ENCODE measurements at places on chromosomes 5 and 9.
A peak's percentile ranks its signal among the peaks of the same experiment; 100 is the strongest.

DNA sequence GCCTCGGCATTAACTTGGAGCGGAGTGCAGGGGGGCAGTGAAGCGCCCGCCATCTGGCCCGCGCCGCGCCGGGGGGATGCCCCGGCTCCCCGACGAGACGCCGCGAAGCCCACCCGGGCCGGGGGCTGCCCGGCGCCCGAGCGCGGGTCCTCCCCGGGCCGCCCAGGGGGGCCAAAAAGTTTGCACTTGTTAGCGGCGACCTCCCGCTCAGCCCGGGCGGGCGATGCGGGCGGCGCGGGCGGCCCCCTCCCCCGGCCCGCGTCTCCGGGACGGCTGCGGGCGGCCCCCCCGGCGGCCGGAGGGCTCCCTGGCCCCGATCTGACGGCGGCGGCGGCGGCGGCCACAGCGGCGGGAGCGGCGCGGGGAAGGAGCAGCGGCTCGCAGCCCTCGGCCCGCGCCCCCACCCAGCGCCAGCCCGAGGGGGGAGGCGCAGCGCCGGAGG, at the start of gene NTNG2:
Gene NTNG2, plus strand, starts transcription at position 316 of the 442 bp plus-strand sequence. CDS start 4,774 bp downstream, outside the sequence.
- DNase-seq = no peak

GRCh38 chr5:71810471-71811195, 91.6 kb downstream of the CARTPT start:
- no peak for DNase-seq

DNA sequence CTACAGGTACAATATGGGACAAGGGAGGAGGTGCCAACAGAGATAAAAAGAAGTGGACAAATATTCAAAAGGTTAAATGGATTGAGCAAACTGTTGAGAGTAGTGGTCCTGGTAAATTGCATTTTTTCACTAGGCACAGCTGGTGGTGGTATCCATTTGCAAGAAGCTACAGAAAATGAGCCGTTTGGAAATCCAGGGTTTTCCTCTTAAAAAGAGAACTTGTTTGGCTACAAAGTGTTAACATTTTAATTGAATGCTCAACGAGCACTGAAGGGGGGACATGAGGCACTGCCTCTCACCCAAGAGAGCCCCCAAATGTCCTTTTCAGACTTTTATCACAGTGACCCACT, 491 bp upstream of the ZCCHC9 start:
- no peak for DNase-seq

- no peak for DNase-seq
Measured at GRCh38 chr5:4703931-4704458, 436.1 kb upstream of the ADAMTS16 start.

GRCh38 chr9:112582371-112583262, 96.0 kb downstream of the KIAA1958 start:
- no peak for DNase-seq

DNA sequence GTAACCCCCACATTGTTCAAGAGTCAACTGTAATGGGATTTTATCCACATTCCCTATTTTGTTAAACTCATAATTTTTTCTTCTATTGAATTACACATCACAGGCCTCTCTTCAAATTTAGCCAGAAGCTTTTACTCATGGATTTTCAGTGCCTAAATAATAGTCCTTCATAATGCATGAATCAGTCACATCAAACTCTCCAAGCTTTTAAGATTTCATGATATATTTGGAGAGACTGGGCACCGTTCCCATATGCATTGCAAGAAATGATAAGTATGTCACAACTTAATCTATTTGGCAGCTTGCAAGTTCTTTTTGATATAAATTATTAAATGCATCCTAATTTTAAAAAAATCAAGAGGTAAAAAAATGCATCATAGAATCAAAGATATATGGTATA, 465.9 kb downstream of the DMAC1 start:
- DNase-seq = no peak

DNA sequence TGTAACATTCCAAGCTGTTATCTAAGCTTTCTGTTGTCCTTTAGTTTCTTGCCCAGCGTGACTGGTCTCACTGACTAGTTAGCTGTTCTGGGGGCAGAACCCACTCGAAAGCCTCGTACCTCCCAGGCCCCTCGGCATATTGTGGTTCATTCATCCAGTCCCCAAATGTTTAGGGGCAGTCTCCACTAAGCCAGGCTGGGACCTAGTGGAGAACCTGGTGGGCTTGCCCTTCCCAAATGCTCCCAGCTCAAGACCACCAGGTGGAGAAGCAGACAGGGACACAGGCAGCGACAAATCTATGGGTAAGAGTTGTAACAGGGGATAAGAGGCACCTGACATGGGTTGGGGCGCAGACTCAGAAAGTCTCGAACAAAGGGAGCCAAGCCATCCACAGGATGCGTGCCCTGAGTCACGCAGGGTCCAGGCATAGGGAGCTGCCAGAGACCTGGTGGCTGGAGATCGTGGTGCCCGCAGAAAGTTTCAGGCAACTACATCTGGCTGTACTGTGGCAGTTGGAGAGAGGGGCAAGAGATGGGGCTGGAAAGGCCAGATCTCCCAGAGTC, 851 bp upstream of the EEIG1 start:
- no peak for DNase-seq

- no peak for DNase-seq
Measured at GRCh38 chr5:68467794-68468193, 252.2 kb downstream of the PIK3R1 start.

DNA sequence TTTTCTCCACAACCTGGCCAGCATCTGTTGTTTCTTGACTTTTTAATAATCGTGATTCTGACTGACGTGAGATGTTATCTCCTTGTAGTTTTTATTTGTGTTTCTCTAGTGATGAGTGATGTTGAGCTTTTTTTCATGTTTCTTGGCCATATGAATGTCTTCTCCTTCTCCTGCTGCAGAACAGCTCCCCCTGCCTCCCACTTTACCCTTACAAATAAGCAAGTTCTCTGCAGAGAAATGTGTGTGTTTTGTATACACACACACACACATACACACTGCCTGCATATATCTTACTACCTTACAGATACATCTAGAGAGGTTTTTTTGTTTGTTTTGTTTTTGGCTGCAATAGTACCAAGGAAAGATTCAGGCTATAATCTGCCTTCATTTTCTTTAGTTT, 88.7 kb upstream of the PHF24 start:
- peak; percentile 6 for DNase-seq

- DNase-seq = no peak
Measured at GRCh38 chr5:173247510-173247909, 12.5 kb upstream of the NKX2-5 start.

GRCh38 chr9:95032580-95033341, 284.7 kb downstream of the FANCC start:
- peak; percentile 35 for DNase-seq

DNA sequence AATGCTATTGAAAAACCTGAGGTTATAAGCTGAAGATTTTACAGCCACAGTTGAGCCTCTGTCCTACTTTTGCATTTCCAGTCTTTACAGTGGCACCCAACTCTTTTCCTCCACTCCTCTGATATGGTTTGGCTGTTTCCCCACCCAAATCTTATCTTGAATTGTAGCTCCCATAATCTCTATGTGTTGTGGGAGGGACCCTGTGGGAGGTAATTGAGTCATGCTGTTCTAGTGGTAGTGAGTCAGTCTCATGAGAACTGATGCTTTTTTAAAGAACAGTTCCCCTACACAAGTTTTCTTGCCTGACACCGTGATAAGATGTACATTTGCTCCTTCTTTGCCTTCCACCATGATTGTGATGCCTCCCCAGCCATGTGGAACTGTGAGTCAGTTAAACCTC, 646.1 kb upstream of the SEMA6A start:
- DNase-seq = no peak

DNA sequence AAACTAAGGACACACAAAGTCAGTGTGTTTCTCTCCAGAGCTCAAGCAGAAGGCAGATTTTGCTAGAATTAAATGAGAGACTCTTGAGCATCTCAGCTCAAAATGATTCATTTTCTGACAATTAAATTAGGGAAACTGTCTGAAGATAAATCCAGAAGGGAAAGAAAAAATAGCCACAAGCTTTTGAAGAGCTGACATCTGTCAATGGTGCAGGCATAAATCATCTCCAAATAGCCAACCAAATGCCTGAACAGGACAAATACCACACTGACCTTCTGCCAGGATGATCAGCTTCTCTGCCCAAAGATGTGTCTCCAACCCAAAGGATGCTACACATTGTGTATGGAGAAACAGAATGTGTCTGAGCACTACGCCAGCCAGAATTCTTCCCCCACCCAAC, 199.3 kb downstream of the CTNND2 start:
- no peak for DNase-seq

DNA sequence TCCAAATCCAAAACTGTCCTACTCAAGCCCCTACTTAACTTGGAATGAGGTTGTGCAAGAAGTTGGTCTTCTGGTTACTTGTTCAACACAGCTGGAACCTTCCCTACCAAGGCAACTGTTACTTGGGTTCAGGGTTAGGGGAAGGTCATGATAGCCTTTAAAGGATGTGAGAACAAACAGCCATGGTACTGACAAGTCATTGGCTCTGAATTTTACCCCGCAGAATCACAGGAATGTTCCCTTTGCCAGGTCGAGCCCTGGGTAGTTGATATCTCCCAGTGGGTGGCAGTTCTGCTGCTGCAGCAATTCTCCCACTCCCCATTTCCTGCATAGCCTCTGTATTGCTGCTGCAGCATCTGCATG, 396.1 kb upstream of the MPDZ start:
- DNase-seq = no peak

DNA sequence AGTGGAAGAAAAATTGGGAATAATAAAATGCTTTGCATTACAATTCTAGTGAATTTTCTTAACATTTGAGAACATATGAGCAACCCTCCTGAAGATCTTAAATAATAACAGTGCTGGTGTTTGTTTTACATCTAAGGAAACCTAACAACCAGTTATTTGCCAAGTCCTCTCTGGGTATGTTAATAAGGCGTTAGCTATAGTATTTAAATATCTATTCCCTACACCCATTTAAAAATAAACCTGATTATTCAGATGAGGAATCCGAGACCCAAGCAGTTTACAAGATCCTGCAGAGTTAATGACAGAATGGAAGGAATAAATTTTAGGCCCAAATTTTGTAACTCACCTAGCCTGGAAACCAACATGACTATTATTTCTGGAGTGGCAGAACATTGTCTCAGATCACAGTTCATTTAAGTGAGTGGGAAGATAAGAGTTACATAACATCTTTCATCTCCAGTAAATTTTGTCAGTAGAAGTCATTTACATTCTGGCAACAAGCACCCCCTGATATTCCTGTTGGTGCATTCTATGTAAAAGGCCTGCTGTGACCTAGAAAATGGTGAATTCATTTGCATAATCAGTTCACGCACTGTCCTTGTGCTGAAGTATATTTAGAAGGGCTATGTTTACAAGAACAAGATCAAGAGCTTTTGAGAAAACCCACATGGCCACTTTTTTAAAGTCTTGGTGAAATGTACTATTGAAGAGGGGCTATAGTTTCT, 148.2 kb downstream of the COX7C start:
- DNase-seq = no peak

DNA sequence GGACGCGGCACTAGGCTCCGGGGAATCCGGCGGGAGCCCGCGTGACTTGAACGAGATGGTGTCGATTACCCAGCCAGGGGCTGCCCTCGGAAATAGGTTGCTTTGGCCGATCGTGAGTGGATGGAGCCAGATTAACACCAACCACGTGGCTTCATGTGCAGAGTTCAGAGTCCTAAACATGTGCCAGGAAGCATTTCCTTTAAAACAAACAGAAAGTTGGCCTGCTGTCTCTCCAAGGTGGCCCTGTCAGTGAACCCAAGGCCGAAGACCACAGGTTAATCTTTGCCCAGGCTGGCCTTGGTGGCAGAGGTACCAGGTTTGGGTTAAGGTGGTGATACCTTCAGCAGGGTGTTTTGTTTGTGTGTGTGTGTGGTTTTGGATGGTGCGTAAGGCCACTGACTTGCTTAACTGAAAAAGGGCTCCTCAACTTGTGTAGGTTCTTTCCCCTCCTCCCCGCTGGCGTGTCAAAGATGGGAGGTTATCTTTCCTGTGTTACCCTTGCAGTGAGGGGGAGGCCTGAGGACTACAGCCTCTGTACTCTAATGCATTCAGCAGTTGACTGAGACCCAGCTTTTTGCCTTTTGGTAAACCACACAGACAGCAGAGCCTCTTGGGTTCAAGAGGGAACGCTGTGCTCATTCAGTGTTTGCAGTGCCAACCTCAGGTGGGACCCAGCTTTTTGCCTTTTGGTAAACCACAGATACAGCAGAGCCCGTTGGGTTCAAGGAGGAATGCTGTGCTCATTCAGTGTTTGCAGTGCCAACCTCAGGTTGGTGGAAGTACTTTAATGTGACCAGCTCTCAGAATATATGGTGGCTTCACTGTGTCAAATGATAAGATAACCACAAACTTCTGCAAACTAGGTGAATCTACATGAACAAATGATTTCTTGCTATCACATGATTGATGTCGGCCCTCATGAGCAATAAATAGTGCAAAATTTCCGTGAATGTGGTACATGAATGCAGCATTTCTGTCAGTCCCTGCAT, 1.4 kb downstream of the IQGAP2 start:
- no peak for DNase-seq

DNA sequence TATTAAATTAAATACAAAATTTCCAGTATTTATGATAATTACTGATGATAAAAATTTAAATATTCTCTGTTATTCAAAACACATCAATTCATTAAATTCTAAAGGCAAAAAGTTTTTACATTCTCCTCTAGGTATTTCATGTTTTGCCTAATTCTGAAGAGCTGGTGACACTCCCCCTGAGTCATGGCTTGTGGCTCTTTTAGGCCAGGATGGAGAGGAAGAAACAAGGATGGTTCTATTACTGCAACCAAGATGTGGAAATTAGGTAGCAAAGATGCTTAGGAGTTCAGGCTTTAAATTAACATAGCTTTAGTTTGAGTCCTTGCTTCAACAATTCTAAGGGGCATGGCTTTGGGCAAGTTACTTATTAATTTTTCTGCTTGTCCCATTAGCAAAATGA, 1295.8 kb downstream of the EFNA5 start:
- no peak for DNase-seq

- no peak for DNase-seq
Measured at GRCh38 chr5:51227963-51228470, 155.2 kb upstream of the ISL1 start.

GRCh38 chr9:102106439-102106838, 368.0 kb upstream of the GRIN3A start:
- no peak for DNase-seq

GRCh38 chr5:5497152-5497788, 74.8 kb downstream of the ICE1 start:
- peak; percentile 48 for DNase-seq

DNA sequence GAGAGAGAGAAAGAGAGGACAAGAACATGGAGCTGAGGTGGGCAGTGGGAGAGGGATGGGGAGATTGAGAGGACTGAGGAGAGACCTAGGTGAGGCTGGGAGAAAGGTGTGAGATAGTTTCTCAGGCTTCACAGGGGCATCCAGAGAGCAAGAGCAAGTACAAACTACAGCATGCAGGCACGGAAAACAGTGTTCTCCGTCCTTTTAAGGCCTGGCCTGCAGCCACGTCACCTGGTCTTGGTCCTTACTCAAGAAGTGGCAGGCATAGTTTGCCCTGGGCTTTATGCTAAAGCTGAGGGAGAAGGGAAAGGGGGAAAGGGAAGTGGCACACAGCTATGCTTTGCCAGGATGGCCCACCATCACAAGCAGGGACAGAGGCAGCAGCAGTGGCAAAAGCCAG, 65.7 kb downstream of the SIL1 start:
- no peak for DNase-seq

GRCh38 chr9:68997666-68998065, 16.2 kb downstream of the PRKACG start:
- no peak for DNase-seq

- DNase-seq = no peak
Measured at GRCh38 chr5:56025151-56025885, 30.6 kb upstream of the IL6ST start.

Data from NCI-H1105 (cell line).